Frontal cortex (tissue), 4 donors: ENCODE measurements at places on chromosomes 2 and 18. TPM values are rescaled to one million over a fixed set of nuclear protein-coding genes. Genes with fewer than 3 reads are reported as not detected.

The FSHR gene
- total RNA-seq, result not detected

The IL36B gene
- total RNA-seq, result not detected

- no peak for DNase-seq
Measured at GRCh38 chr2:40259900-40260299, 192.0 kb downstream of the SLC8A1 start.

DNA sequence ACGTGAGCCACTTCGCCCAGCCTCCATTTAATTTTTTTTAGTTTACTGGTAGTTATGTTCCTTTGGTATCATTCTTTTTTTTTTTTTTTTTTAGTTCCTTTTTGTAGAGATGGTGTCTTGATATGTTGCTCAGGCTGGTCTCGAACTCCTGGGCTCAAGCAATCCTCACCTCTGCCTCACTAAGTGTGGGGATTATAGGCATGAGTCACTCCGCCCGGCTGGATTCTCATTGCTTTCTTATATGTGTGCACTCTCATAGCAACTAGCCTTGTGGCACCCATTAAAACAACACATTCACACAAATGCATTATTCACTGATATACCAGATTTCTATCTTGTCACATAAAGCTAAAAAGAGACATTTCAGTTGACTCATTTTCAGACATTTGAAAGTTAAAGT is 4.2 kb downstream of the TTC27 start:
- DNase-seq, result no peak

DNA sequence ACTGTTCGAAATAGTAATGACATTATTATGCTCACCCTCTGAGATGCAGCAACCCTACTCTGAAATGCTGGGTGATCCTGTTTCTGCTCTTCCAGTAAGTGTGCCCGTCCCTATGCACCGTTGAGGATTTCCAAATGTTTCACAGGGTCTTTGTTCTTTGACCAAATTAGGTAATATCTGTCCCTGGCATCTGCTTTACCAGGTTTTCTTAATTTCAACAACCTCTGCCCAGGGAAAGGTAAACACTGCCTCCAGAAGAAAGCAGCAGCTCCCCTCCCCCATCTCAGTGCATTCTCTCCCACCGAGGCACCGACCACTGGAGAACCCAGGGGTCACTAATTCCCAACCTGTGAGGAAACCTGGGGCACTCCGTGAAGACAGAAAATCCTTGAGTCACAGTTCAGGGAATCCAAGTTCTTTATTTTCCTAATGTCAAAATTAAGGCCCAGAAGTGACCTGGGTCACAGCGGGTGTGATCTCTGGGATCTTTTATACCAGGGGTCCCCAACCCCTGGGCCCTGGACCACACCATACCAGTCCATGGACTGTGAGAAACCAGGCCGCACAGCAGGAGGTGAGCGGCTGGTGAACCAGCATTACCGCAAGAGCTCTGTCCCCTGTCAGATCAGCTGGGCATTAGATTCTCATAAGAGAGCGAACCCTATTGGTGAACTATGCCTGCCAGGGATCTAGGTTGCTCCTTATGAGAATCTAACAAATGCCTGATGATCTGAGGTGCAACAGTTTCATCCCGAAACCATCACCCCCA is 1.2 kb upstream of the GRB14 start:
- DNase-seq, result no peak

GRCh38 chr2:119106301-119106897 is 52.2 kb downstream of the C1QL2 start:
- DNase-seq, result no peak

- no peak for DNase-seq
Measured at GRCh38 chr2:46326231-46326980, 29.2 kb downstream of the EPAS1 start.

DNA sequence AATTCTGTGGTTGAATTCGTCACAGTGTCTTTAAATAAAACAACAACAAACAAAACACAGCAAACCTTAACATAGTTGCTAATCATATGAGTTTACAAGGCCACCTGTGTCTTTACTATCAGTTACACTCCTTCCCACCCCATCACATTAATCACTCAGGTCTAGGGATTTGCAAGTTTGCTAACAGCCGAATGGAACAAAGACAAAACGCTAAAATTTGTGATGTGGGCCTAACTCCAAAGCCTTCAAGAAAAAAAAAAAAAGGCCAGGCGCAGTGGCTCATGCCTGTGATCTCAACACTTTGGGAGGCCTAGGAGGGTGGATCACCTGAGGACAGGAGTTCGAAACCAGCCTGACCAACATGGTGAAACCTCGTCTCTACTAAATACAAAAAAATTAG is 566 bp upstream of the POLI start:
- DNase-seq, result no peak
